GM10248 (cell line): ENCODE measurements at places on chromosomes 5 and 9.

- peak; percentile 66 for DNase-seq
These were observed 39.5 kb downstream of the PRKACG start for GRCh38 chr9:68974431-68974830.

DNA sequence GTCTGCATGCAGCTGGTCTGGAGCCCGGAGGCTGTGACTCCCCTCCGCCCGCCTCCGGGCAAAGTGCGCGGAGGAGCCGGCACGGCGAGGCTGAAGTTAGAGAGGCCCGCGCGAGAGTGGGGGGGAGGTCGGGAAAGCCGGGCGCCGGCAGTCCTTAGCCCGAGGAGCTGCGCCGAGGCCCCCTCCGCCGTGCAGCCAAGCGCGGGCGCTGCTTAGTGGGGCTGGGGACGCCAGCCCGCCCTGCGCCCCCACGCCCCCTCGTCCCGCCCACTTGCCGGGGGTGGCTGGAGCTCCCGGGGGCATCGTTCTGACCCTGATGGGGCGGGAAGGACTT is 403 bp downstream of the NINJ1 start:
- DNase-seq: peak; percentile 84

GRCh38 chr9:38153152-38153909 is 84.3 kb upstream of the SHB start:
- no peak for DNase-seq

GRCh38 chr5:100970646-100971255 is 67.7 kb upstream of the ST8SIA4 start:
- DNase-seq: no peak

DNA sequence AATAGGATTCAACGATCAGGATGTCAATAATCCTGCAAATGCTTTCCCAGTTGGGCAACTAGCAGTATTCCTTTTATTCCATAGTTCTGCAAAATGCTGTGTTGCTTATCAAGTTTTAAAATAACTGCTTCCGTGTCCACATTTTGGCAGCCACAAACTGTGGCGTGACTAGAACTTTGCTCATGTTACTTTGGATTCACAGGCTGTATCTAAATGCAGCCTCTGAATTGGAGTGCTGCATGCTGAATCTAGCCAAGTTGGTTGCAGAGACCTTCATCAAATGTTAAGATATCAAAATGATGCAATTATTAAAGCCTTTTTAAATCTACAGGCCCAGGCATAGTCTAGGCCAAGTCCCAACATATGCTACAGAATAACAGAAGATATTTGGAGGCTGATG is 249.2 kb downstream of the NR2F1-AS1 start:
- DNase-seq: no peak
